ENCODE measurements at places on chromosomes 11 and 22.

GRCh38 chr22:25816522-25817059 lies 74.6 kb downstream of the MYO18B start:
- no peak for DNase-seq

- DNase-seq: peak; percentile 35
Observed at GRCh38 chr11:47399860-47400767, 8.3 kb upstream of the SLC39A13 start.

GRCh38 chr11:85809863-85810262 lies 1.1 kb downstream of the SYTL2 start:
- DNase-seq: peak; percentile 18

GRCh38 chr11:116638463-116638862 lies 134.3 kb downstream of the BUD13 start:
- no peak for DNase-seq

- no peak for DNase-seq
Observed at GRCh38 chr11:118007040-118007439, 20.8 kb downstream of the IL10RA start.

All from activated naive CD8-positive, alpha-beta T cell treated with anti-CD3 and anti-CD28 coated beads for 36 hours (primary cell).